ENCODE measurements at places on chromosomes 2 and 18. TPM values are rescaled to one million over a fixed set of nuclear protein-coding genes. Genes with fewer than 3 reads are reported as not detected.

SLC8A1 gene
- total RNA-seq, result 0.41 TPM

HOXD11 gene
- 6.7 TPM for total RNA-seq

STEAP3 gene
- total RNA-seq, result 32.7 TPM

SP5 gene
- total RNA-seq, result not detected

RNU2-63P gene
- total RNA-seq, result not detected

REG3A gene
- not detected for total RNA-seq

GALNT5 gene
- total RNA-seq, result 2.4 TPM

ASB18 gene
- not detected for total RNA-seq

MAL gene
- total RNA-seq, result not detected

FZD7 gene
- total RNA-seq, result 7.3 TPM

BOLL gene
- total RNA-seq, result not detected

CRYBA2 gene
- total RNA-seq, result not detected

CHST9 gene
- total RNA-seq, result not detected

IL1RL1 gene
- 0.78 TPM for total RNA-seq

SPP2 gene
- total RNA-seq, result not detected

SEC11C gene
- 57.1 TPM for total RNA-seq

ANKRD62 gene
- not detected for total RNA-seq

PASK gene
- total RNA-seq, result 8.2 TPM

SNTG2 gene
- not detected for total RNA-seq

PID1 gene
- 3.6 TPM for total RNA-seq

IL37 gene
- total RNA-seq, result not detected

RAMP1 gene
- not detected for total RNA-seq

PFN4 gene
- 1.0 TPM for total RNA-seq

RTN4 gene
- total RNA-seq, result 525 TPM

POTEC gene
- total RNA-seq, result not detected

HRH4 gene
- not detected for total RNA-seq

INPP5D gene
- 0.60 TPM for total RNA-seq

CCT4 gene
- total RNA-seq, result 323 TPM

DTNA gene
- total RNA-seq, result 0.14 TPM

AGXT gene
- total RNA-seq, result not detected

KIF5C gene
- total RNA-seq, result 0.32 TPM

SIX3 gene
- total RNA-seq, result 1.6 TPM

PELI1 gene
- 1.2 TPM for total RNA-seq

IL36G gene
- not detected for total RNA-seq

UGT1A6 gene
- total RNA-seq, result 1.6 TPM

MBOAT2 gene
- total RNA-seq, result 40.6 TPM

SLC5A7 gene
- total RNA-seq, result not detected

MPHOSPH10 gene
- 42.3 TPM for total RNA-seq

ALPI gene
- not detected for total RNA-seq

FHOD3 gene
- 2.3 TPM for total RNA-seq

ACMSD gene
- not detected for total RNA-seq

HOXD10 gene
- 5.5 TPM for total RNA-seq

NTSR2 gene
- total RNA-seq, result not detected

PLEK gene
- total RNA-seq, result not detected

TEX44 gene
- total RNA-seq, result not detected

QPCT gene
- total RNA-seq, result 19.4 TPM

TACR1 gene
- 0.05 TPM for total RNA-seq

LRPPRC gene
- total RNA-seq, result 112 TPM

LYPD6 gene
- 0.19 TPM for total RNA-seq

ZBTB7C gene
- total RNA-seq, result not detected

ADCYAP1 gene
- total RNA-seq, result not detected

AQP4 gene
- not detected for total RNA-seq

All from A549 treated with ZK216348 at 1 μM for 4 hours (cell line).